Natural killer cell treated with Interleukin-12 subunit alpha and Interleukin-12 subunit beta and Interleukin-15 and Interleukin-18, amount 100 ng/mL, for 72 hours (primary cell): ENCODE measurements at places on chromosomes 3 and 15. TPM values are rescaled to one million over a fixed set of nuclear protein-coding genes. Genes with fewer than 3 reads are reported as not detected.

Gene SLC12A8
- 4.7 TPM for total RNA-seq

Gene INSYN1
- total RNA-seq = not detected

Gene KNG1
- total RNA-seq = not detected

DNA sequence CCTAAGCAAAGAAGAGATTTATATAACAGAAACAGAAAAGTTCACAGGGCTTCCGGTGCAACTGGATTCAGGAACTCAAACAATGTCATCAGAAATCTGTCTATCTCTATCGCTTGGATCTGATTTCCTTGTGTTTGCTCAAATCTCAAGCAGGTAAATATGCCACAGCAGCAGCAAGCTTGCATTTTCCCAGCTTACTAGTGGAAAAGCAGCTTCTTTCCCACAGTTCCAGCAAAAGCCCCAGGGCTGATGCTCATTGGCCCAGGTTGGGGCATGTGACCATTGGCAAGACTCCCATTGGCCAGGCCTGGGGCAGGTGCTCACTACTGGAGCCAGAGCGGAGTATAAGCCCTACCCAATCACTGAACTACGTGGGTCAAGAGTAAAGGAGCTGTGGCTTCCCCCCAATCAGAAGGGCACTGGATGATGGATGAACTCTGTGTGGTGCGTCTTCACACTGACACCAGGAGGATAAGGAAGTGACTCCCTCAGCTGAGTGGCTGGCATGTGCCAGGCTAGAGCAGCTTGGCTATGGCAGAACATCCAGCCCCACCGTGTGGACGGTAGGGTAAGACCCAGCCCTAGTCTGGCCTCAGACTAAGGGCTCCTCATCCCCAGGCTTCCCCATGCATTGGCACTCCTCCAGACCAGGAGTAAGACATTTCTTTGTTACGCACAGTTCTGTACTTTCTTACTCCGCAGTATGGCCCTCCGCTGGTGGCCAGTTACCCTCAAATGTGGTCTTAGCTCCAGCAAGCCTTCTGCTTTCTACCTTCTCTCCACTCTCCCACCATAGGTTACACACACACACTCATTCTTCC, 13.1 kb upstream of the VIPR1 start:
- DNase-seq = no peak

Gene FAM107A
- total RNA-seq = not detected

GRCh38 chr15:66505430-66505811, 295 bp downstream of the ZWILCH start:
- DNase-seq = no peak

- DNase-seq = no peak
Observed at GRCh38 chr15:72971766-72972165, 80.5 kb upstream of the NEO1 start.

Gene HDDC3
- 30.5 TPM for total RNA-seq

GRCh38 chr3:71300951-71301393, 282.6 kb downstream of the FOXP1 start:
- DNase-seq = no peak

- no peak for DNase-seq
Observed at GRCh38 chr15:78425643-78426042, 12.4 kb upstream of the IREB2 start.

Gene BAHD1
- 29.2 TPM for total RNA-seq

Gene MAN2A2
- total RNA-seq = 172 TPM

DNA sequence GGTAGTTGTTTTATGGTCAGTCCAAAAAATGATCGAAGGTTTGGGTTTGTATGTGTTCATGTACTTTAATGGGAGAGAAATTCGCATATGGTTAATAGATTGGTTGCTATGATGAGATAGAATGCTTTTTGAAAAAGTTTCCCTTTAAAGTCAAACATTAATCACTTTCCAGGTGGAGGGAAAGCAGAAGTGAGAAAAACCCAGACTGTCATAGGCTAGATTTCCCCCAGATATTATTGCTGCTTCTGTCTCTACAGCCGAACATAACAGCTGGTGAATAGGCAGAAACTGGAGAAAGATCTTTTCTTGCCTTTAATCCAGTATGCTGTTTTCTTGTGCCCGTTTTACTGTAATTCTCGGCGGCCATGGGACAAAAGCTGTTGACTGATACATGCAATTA, 287.6 kb downstream of the SOX2 start:
- no peak for DNase-seq

GRCh38 chr15:30933293-30933692, 29.6 kb downstream of the FAN1 start:
- DNase-seq = no peak

Gene ERICH6
- total RNA-seq = 0.33 TPM

DNA sequence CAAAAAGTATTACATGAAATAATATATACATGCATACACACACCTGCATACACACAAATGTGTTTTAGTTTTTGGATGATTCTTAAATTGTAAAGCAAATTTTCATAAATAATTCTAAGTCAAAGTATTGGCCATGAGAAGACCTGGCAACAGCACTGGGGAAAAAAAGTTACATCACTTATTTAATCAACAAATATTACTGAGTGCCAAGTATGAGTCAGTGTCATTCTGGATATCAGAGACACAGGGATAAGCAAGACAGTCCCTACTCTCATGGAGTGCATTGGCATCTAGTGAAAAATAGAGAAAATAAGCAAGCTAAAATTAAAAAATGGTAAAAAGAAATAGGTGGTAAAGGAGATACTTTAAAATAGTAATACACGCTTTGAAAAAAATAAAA, 29.4 kb upstream of the GUCA1C start:
- no peak for DNase-seq

GRCh38 chr3:189344996-189345395, 173.2 kb downstream of the TPRG1 start:
- no peak for DNase-seq

Gene FGF7
- not detected for total RNA-seq

GRCh38 chr3:17730318-17730967, 12.0 kb downstream of the TBC1D5 start:
- DNase-seq = no peak

Gene ADAMTS17
- 0.31 TPM for total RNA-seq

DNA sequence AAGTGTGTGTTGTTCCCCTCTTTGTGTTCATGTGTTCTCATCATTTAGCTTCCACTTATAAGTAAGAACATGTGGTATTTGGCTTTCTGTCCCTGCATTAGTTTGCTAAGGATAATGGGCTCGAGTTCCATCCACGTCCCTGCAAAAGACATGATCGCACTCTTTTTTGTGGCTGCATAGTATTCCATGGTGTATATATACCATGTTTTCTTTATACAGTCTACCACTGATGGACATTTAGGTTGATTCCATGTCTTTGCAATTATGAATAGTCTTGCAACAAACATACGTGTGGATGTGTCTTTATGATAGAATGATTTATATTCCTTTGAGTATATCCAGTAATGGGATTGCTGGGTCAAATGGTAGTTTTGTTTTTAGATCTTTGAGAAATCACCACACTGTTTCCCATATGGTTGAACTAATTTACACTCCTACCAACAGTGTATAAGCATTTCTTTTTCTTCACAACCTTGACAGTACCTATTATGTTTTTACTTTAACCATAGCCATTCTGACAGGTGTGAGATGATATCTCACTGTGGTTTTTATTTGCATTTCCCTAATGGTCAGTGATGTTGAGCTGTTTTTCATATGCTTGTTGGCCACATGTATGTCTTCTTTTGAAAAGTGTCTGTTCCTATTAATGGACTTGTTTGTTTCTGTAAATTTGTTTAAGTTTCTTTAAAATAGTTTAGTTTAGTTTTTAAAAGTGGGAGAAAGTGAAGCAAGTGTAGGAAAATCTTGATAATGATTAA, 21.9 kb upstream of the SLC30A4 start:
- DNase-seq = no peak

GRCh38 chr15:56798639-56799038, 65.3 kb upstream of the ZNF280D start:
- DNase-seq = no peak

DNA sequence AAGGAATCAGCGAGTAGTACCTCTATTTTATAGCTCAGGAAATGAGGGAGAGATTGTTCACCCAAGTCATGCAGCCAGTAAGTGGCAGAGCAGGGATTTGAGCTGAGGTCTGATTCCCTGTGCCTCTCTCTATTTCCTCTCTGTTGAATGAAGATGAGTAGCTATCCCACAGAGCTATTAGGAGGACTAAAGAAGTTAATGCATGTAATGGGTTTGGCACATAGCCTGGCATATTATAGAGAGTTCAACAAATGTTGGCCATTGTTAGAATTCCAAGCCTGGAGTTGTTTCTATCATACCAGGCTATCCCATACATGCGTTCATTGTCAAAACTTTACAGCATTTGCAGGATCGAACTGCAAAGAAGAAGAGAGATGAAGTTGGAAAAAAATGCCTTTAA, 21.8 kb upstream of the KLHL6 start:
- no peak for DNase-seq

Gene SH2D7
- not detected for total RNA-seq

Gene TRIM71
- not detected for total RNA-seq

- no peak for DNase-seq
Observed at GRCh38 chr15:68528626-68529290, 50.0 kb upstream of the CORO2B start.

GRCh38 chr15:69568173-69569009, 115.8 kb downstream of the RPLP1 start:
- no peak for DNase-seq
